ENCODE measurements at places on chromosomes 11 and 22.

GRCh38 chr11:79822766-79823165 lies 381.9 kb upstream of the TENM4 start:
- no peak for DNase-seq

GRCh38 chr11:78298291-78298771 lies 109.6 kb downstream of the USP35 start:
- no peak for DNase-seq

DNA sequence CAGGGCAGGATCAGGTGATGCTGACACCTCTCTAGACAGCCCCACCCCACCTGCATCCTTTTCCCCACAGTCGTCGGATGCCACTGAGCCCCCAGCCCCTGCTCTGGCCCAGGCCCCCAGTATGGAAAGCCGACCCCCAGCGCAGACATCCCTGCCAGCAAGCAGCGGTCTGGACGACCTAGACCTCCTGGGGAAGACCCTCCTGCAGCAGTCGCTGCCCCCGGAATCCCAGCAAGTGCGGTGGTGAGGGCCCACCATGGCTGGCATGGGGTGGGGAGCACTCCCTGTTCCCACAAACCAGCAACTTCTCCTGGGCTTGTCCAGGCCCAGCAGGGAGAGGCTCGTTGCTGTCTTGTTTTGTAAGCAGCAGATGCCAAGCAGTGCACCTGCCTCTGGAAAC lies 9.5 kb upstream of the SH3BP1 start:
- no peak for DNase-seq

DNA sequence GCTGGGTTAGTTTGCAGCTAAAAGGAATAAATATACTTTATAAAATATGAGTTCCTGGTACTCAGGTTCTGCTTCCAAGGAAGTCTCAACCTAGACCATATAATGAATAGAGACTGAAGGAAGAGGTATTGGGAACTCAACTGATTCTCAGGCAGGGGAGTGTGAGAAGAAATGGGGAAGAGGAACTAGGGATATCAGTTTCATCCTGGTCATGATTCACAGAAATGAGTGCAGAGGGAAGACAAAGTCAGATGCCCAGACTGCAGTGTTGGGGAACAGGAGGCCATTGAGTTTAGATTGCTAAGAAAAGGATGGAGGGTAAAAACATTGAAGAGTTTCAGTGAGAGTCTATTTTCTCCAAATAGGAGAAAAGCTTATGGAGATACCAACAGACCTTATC lies 28.8 kb downstream of the PLAAT5 start:
- DNase-seq = no peak

- DNase-seq = no peak
These were observed 23.4 kb upstream of the RASD2 start for GRCh38 chr22:35517207-35517606.

DNA sequence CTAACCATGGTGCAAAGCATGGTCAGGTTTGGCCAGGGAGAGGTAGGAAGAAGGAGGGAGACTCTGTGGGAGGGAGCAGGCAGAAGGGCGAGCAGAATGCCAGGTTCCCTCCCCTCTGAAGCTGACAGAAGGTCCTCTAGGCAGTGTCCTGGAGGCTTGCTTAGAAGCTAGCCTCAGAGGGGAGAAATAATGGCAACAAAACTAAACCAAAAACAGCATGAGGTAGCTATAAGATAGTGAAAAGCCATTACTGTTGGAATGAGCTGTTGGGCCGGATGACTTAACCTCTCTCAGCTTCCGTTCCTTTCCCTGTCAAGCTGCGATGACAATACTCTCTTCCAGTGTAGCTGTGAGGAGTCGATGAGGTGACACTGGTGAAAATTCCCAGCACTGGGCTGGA lies 36.6 kb downstream of the RASSF10 start:
- no peak for DNase-seq

GRCh38 chr22:37287550-37287951 lies 5.2 kb downstream of the CYTH4 start:
- DNase-seq = no peak

GRCh38 chr11:86818462-86819192 lies 18.3 kb downstream of the PRSS23 start:
- DNase-seq = no peak

DNA sequence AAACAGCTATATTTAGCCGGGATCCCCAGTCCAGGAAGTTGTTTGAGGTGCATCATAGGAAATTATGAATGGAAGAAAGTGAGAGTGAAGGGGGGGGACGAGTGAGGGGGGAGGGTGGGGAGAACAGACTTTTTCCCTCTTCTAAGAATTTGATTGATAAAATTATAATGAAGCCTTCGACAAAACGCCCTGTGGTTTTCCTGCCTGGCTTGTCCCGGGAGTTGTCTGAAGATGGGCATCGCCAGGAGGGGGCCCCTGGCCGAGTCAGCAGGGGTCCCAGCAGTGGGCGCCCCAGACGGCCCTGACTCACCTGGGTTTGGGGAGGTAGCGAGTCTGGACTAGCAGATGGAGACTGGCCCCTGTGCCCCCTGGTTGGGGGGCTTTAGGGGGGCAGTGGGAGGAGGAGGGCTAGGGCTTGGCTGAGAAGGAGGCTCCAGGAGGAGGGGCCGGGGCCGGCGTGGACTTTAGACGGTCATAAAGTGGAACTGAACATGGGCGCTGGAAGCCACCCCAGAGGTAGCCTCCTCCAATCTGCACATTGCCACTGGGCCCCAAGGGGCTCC lies 336 bp upstream of the LIF start:
- no peak for DNase-seq

GRCh38 chr22:22565981-22566380 lies 6.9 kb upstream of the PRAME start:
- no peak for DNase-seq

DNA sequence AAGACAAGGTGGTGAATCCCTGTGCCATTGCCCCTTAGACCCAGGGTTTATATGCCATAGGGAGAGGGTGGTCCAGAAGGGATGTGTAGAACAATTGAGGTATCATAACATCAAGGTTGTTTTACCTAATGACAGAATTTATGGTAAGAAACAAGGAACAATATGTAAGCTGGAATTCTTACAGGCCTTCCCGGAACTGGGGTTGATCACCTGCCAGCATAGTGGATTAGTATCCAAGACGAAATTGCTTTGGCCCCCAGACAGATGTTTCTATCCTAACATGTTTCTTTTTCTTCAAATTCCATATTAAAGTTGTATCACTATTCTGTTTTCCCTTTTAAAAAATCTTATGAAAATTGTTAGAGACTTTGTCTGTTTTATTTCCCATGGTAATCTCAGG lies 343.8 kb upstream of the ANO3 start:
- DNase-seq = no peak

- DNase-seq = no peak
These were observed 51.3 kb downstream of the BIRC2 start for GRCh38 chr11:102398297-102398696.

- DNase-seq = no peak
These were observed 2.6 kb upstream of the OR51B6 start for GRCh38 chr11:5348551-5349194.

- DNase-seq = no peak
These were observed 6.0 kb upstream of the ANKRD42 start for GRCh38 chr11:83187465-83187864.

DNA sequence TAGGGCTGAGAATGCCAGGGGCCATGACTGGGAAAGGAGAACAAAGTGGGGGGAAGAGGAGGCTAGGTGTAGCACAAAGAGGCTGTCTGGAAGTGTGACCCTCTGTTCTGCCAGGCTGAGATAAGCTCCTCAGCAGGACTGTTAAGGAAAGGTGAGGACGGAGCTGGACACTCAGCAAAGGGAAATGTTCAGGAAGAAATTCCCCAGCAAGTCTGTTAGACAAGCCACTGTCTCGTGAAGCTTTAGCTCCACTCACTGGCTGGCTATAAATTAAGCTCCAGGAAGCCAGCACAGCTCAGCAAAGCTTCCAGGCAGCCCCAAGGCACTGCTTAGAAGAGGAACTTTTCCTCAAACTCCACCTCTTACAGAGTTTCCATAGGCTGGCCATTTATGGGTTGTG lies 181.2 kb upstream of the API5 start:
- DNase-seq = no peak

DNA sequence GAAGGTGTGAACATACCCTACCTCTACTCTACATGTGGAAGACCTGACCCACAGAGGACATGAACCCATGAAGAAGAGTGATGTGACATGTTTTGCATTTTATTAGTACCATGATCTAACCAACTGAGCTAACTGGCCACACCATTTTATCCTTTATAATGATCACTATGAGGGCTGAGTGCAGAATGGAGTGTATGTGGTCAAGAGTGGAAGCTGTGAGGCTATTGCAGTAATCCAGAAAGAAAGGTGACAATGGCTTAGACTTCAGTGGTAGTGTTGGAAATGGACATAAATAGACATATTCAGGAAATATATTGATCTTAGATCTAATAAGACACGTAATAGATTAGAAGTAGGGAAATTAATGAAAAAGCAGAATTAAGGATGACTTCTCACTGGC lies 3.8 kb downstream of the SRSF8 start:
- no peak for DNase-seq
